ENCODE measurements at places on chromosomes 7 and 10. TPM values are rescaled to one million over a fixed set of nuclear protein-coding genes. Genes with fewer than 3 reads are reported as not detected.

FAM221A gene
- 8.4 TPM for total RNA-seq

ZNF804B gene
- not detected for total RNA-seq

DNA sequence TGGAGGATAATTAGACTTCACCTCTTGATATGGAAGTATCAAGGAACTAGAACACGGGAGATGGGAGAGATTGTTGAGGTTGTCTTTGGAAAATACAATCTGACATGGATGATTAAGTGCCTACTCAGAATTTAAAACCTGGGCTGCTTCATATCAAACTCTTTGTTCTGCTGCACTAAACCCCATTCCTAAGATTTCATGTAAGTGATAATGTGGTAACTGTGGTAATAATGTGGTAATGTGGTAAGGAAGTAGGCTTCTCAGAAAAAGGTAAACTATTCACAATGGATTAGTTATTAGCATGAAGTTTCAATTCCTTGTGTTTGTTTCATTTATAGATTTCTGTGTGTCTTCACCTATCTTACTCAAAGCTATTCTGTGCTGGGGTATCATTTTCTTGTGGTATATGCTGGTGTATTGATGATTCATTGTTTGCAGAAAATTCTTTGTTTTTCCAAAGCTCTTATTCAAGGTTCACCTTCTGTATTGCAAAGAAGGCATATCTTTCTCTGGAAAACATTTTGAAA is 129.9 kb upstream of the TAC1 start:
- DNase-seq: no peak

GRCh38 chr10:5615316-5615715 is 51.1 kb downstream of the ASB13 start:
- DNase-seq: no peak

- DNase-seq: no peak
Observed at GRCh38 chr7:80968606-80969005, 49.8 kb upstream of the SEMA3C start.

GRCh38 chr10:86670290-86670811 is 2.0 kb downstream of the LDB3 start:
- DNase-seq: no peak

Measured in Panc1 (cell line).